Neural progenitor cell (in vitro differentiated cells): ENCODE measurements at places on chromosomes 4 and X.

DNA sequence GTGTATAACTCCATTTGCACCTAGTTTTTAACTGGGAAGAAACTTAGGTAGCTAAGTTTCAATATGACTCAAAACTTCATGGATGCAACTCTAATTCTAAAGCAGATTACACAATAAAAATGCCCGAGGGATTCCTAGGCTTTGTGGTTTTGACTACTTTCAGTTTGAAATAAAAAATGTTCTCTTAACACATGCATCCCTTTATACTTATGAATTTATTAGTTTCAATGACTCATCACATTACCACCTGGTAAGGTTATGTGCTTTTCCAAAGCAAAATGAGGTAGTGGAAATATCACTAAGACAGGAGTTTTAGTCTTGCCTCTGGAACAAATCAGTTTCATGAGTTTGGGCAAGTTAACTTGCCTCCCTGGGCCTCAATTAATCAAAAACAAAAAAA, 125.5 kb downstream of the OPHN1 start:
- no peak overlapping the region for H3K27ac ChIP-seq
- no peak for DNase-seq
- H3K36me3 ChIP-seq: no peaks in the 10 kb centered on the region
- no peaks in the 10 kb centered on the region for H3K4me1 ChIP-seq
- no peak overlapping the region for H3K4me3 ChIP-seq

DNA sequence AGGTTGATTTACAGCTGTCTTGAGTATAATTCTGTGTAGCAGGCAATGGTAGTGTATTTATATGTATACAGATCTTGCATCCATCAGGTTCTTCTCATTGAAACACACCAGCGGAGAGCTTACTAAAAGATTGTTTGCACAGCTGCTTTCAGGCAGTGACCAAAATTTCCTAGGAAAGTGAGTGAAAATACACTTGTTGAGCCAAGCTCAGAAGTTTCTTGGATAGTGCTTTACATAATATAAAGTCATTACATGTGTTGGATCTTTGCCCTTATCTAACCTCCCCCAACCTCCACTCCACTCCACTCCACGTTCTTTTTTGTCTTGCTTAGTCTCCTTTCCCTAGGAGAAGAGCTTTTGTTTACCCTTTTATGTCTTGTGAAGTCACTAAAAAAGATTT, 34.1 kb downstream of the CNKSR2 start:
- no peak for DNase-seq
- H3K27me3 ChIP-seq: no peaks in the 10 kb centered on the region
- H3K36me3 ChIP-seq: peaks cover 7% of the 10 kb centered on the region
- H3K27ac ChIP-seq: no peak overlapping the region

GRCh38 chrX:28177202-28177601, 196.0 kb upstream of the DCAF8L1 start:
- no peaks in the 10 kb centered on the region for H3K36me3 ChIP-seq
- DNase-seq: peak; percentile 59
- no peak overlapping the region for H3K27ac ChIP-seq
- H3K4me1 ChIP-seq: no peaks in the 10 kb centered on the region
- H3K4me3 ChIP-seq: no peak overlapping the region

- no peaks in the 10 kb centered on the region for H3K36me3 ChIP-seq
- H3K4me1 ChIP-seq: no peaks in the 10 kb centered on the region
- no peak overlapping the region for H3K27ac ChIP-seq
- no peaks in the 10 kb centered on the region for H3K27me3 ChIP-seq
- no peak for DNase-seq
These were observed 601.1 kb upstream of the PRKX start for GRCh38 chrX:4314586-4314985.
